ENCODE measurements at places on chromosomes 12 and 14.
A peak's percentile ranks its signal among the peaks of the same experiment; 100 is the strongest.

DNA sequence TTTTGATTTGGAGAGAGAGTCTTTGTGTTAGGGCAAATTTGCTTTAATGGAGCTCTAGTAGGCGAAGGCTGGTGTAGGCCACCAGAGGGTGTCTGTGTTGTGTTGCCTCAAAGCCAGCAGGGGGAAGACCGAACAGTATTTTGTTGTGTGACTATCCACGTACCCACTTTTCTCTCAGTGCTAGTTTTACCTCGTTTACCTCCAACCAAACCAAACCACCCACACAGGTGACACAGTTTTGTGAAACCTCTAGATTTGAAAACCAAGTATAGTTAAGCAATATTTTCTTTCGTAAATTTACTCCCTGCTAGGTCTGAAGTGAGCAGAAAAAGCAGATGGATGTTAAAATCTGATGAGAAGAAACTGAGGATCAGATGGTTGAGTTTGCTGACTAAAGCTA, 36.3 kb upstream of the NPFF start:
- DNase-seq = peak; percentile 4

- no peak for DNase-seq
Measured at GRCh38 chr14:42541535-42542001, 934.9 kb downstream of the LRFN5 start.

GRCh38 chr14:88181072-88181471, 142.0 kb downstream of the KCNK10 start:
- no peak for DNase-seq

- DNase-seq = no peak
Measured at GRCh38 chr12:64733857-64734256, 25.3 kb downstream of the GNS start.

- DNase-seq = no peak
Measured at GRCh38 chr12:42421844-42422779, 96.1 kb downstream of the PPHLN1 start.

- no peak for DNase-seq
Measured at GRCh38 chr14:86296173-86296572, 766.2 kb downstream of the FLRT2 start.

DNA sequence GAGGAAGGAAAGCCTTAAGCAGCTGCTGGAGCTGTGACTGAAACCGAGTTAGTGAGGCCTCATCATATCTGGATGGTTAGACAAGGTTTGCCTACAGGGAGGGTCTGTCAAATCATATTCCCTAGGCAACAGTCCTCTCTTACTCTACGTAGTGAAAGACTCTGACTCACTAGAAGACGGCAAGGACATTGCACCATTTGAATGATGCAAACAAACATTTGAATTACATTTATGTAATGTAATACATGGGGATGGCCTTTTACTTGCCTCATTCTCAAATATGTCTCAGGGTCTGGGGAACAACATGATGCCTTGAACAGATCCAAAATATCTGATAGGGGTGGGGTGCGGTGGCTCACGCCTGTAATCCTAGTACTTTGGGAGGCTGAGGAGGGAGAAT, 29.8 kb upstream of the STRAP start:
- DNase-seq = no peak

DNA sequence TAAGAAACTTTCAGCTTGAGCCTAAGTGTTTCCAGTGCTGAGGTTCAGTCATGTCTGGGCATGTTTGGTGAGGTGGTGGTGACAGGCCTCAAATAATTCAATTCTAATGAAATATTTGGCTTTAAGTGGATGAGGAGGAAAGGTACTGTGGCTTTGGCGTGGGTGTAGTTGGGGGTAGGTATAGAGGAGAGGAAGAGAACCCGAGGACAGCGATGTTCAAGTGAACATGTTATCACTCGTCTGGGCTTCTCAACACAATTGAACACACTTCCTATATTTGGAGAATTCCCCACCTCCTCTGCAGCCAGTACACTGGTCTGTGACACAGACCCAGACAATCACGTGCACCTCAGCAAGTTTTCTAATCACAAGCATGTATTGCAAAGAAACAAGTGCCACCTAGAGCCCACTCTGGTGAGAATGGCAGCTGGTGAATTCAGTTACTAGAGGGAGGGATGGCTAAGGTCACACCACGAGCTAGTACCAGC, 53.0 kb downstream of the IFNG-AS1 start:
- DNase-seq = peak; percentile 31

GRCh38 chr14:31080056-31080455, 53.9 kb upstream of the STRN3 start:
- no peak for DNase-seq

GRCh38 chr12:6767353-6768319, 1.5 kb downstream of the PTMS start:
- no peak for DNase-seq

- DNase-seq = no peak
Measured at GRCh38 chr14:30227436-30227835, 299.8 kb upstream of the PRKD1 start.

DNA sequence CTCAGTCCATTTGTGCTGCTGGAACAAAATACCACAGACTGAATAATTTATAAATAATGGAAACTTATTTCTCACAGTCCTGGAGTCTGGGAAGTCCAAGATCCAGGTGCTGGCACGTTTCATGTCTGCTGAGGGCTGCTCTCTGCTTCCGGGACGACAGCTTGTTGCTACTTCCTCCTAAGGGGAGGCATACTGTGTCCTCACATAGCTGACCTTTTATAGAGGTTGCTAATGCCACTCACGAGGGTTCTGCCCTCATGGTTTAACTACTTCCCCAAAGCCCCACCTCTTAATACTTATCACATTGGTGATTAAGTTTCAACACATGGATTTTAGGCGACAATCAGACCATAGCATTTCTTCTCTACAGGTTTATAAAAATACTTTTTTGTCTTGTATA, 411.1 kb downstream of the NRXN3 start:
- DNase-seq = no peak

GRCh38 chr14:77031759-77032490, 3.4 kb upstream of the IRF2BPL start:
- no peak for DNase-seq

DNA sequence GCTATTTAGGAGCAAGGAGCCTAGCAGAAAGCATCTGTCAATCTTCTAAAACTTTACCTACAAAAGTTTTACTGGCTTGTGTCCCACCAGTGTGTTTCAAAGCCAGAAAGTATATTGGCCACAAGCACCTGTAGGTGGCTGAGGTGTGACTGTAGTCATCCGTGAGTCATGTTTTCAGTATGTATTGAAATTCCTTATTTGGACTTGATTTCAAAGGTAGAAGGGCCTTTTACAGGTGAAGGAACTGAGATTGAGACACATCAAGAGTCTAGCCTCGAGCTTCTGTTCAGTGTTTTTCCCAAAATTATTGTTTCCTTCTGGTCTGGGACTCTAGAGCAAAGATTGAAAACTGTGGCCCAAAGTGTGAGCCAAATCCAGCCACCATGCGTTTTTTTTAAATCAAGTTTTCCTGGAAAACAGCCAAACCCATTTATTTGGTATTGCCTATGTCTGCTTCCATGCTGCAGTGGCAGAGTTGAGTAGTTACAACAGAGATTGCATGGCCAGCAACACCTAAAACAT, 195.3 kb upstream of the BCL2L14 start:
- no peak for DNase-seq

DNA sequence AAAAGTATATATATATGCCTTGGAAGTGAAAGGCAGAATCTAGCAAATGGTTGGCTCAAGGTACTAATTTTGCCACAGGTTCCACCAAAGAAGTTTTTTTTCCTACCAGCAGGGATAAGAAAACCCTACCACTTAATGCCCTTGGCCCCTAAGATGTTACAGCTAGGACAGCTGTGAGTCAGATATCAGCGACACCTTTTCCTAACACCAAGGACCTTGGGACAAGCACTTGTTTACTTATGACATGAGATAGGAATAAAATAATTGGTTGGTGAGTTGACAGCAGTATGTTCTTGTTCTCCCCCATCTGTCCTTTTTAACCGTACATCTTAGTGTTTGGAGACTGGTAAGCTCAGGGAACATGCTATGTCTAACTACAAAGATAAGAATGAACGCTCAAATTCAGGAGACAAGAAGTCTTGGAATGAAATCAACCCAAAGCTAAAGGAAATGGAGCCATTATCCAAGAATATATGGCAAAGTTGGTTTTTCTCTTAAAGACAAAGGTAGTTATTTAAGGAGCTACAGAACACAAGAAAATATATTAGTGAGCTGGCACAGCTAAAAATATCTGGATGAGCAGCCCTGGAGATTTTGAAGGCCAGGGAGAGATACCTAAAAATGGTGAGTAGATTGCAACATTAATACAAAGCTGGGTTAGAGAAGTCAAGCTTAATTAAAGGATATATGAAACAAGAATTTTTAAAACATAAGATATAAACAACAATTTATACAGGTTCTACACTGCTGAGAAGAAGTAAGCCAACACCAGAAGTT, 126.8 kb downstream of the TMTC1 start:
- no peak for DNase-seq

- no peak for DNase-seq
Measured at GRCh38 chr14:77601846-77602619, 14.4 kb downstream of the SPTLC2 start.

DNA sequence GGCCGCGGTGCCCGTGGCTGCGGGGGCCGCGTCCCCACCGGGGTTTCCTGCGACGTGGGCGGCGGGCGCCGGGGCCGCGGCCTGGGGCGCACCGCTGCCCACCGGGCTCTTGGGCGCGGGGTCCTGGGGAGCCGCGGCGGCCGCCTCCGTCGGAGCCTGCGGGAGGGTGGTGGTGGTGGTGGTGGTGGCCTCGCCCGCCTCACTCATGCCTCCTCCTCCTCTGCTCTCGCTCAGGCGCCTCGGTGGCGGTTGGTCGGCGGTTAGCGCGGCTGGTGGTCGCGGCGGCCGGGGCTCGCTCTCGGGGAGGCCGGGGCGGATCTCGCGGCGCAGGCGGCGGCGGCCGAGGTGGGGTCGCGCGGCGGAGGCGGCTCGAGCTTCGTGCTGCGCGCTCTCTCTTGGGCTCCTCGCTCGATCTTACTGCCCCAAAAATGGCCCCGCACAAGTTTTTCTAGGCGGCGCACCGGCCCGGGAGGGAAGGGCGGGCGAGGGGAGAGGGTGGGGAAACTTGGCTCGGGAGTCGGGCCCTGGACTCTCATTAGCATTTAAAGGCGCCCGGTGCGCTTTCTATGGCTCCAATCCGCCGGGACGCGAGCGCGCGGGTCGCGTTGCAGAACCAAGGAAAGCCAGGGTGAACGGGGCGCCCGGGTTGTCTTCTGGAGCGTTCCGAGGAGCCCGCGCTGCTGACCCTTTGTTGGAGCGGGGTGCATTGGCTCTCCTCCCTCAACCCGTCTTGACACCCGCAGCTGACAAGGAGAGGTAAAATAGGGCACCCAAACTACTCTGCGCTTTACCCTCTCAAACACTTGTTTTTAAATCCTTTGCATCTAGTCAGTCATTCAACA, at the start of gene YBX3:
Gene YBX3, minus strand, starts transcription at position 419 of the 842 bp plus-strand sequence. Its CDS starts 212 bp downstream, at position 207.
- peak; percentile 48 for DNase-seq

DNA sequence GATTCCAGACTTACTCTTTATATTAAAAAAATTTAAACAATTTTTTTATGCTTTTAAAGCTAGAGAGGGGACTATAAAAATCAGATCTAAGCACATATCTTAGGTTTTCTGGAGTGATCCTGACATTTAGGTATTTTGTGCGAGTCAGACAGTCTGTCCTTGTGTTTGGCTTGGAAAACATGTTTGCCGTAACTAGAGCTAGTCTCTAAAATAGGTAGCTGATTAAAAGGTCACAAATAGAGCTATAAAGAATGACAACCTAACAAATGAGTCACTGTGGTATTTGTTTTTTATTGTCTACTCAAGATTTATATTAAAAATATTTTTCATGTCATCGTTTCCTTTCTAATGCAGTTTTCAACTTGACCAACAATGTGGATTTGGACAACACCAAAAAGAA, 73.4 kb downstream of the MNAT1 start:
- DNase-seq = no peak

DNA sequence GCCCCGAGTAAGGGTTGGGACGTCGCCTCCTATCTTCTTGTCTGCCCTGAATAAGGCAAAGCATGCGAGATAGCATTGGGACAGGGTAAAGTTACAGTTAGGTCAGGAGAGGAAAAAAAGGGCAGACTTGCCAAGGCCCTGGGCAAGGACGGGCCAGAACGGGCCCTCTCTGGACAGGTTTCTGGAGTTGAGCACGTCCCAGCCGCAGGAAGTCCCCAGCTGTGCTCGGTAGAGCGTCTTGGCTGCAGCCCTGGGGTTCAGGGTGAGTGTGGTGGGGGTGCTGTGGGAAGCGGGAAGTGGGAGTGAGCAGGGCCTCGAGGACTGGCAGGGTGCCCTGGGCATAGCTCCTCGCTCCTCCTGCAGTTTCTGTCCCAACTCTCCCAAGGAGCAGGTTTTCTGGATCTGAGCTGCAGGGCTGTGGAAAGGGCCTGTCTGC, 5.4 kb downstream of the RPS6KL1 start:
- no peak for DNase-seq

DNA sequence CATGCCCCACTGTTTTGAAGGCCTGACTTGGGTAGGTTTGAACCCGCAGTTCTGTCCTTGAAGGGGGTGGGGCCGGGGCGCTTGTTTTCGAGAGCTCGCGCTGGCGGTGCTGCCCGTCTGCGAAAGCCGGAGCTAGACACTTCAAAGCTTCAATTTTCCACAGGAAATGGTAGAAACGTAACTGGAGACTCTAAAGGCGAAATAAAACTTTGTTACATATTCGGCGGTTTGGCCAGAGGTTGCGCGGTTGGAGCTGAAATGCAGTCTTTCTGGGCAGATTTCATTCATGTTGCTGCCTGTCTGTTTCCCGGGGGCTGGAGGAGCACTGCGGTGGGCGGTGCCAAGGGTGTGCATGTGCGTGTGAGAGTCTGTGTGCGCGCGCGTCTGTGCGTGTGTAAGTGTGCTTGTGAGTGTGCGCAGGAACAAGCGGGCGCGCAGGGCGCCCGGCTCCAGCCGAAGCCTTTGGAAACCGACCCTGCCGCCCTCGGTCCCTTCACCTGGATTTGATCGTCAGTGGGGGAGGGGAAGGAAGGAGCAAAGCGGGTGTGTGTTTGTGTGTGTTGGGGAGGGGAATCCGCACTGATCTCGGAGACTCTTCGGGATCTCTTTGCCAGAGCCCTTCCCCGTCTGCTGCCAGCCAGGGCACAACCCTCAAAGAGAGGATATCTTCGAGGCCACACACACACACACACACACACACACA, 227.7 kb upstream of the CRY1 start:
- DNase-seq = peak; percentile 46

- no peak for DNase-seq
Measured at GRCh38 chr12:119020406-119021360, 39.3 kb downstream of the SRRM4 start.

- DNase-seq = no peak
Measured at GRCh38 chr14:24231263-24232120, 675 bp downstream of the NEDD8 start.

Measured in stimulated activated CD8-positive, alpha-beta memory T cell treated with anti-CD3 and anti-CD28 coated beads, Interleukin-7, amount 100 ng/mL, for 4 hours (primary cell).